ENCODE measurements at places on chromosomes 2 and 18.
A peak's percentile ranks its signal among the peaks of the same experiment; 100 is the strongest.

GRCh38 chr18:9825571-9826073, 60.2 kb upstream of the TXNDC2 start:
- no peak for DNase-seq

DNA sequence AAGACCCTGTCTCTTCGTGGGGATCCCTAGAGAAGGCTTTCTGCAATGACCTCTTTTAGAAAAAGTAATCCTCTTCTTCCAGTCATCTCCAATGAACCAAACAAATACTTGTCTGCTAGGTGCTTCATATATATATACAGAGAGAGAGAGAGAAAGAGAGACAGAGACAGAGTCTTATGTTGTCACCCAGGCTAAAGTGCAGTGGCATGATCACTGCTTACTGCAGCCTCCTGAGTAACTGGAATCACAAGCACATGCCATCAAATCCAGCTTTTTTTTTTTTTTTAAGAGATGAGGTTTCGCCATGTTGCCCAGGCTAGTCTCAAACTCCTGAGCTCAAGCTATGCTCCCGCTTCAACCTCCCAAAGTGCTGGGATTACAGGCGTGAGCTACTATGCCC, 18.6 kb upstream of the PKDCC start:
- DNase-seq: no peak

DNA sequence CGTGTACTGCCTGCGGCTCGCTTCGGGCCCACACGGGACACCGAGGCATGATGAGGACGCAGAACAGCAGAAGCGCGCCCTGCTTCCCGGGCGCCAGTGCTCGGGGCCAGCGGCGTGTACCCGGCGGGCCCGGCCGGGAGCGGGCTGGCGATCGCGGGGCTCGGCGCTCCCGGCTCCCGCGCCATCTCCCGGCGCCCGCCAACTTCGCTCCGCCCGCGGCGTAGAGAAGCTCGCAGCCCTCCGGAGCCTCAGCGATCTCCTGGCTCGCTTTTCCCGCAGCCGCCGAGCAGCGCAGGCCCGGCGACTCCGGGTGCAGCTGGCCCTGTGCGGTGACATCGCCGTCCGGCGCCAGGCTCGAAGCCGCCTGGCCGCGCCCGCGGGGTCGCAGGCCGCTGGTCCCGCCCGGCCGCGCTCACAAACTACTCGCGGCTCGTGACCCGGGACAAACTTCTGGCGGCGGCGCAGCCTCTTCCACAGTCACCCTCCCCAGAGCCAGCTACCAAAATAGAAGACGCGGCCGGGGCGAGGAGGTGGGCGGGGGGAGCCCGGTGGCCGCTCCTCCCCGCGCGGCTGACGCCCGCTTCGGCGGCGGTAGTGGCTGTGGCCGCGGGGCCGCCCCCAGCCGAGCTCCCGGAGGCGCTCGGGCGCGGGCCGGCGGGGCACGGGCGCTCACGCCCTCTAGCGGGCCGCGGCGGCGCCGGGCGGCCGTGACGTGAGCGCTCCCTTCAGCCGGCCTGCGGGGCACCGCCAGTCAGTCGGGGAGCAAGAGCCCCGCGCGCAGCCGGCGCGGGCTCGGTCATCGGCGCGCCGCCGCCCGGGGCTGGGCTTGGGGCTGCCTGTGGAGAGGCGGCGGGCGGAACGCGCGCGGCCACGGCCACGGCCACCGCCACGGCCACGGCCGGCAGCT, at the start of gene PTPRM:
Gene PTPRM (plus strand): TSS at position 750 of the 907 bp plus-strand sequence. CDS start 503 bp downstream, outside the sequence.
- no peak for DNase-seq

- DNase-seq: no peak
Measured at GRCh38 chr2:240957656-240958365, 40.6 kb upstream of the SNED1 start.

DNA sequence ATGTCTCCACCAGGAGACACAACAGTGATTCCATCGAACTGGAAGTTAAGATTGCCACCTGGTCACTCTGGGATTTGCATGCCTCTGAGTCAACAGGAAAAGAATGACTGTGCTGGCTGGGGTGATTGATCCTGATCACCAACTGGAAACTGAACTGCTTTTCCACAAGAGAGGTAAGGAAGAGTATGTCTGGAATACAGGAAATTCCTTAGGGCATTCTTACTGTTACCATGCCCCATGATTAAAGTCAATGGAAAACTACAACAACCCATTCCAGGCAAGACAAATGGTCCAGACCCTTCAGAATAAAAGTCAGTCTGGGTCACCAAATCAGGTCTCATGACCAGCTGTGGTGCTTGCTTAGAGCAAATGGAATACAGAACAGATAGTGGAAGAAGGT, 12.0 kb upstream of the DDX1 start:
- DNase-seq: no peak

DNA sequence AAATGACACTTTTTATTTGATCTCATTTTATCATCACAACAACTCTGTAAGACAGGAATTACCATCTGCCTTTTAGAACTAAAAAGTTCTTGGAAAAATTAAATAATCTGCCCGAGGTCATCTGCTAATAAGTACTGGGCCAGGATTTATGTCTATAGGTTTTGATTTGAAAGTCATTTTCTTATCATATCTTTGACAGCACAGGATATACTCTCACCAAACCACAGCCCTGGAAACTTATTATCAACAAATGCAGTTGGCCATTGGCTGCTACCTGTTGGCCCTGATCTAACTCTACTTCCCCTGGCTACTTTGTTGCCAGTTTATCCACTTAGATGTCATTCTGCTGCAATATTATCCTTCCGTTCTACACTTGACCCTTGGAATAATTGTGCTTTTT, 354.6 kb downstream of the RAD51AP2 start:
- no peak for DNase-seq

- DNase-seq: no peak
Measured at GRCh38 chr2:19971691-19972090, 18.2 kb downstream of the WDR35 start.

- DNase-seq: no peak
Measured at GRCh38 chr2:36478332-36478738, 119.6 kb downstream of the FEZ2 start.

DNA sequence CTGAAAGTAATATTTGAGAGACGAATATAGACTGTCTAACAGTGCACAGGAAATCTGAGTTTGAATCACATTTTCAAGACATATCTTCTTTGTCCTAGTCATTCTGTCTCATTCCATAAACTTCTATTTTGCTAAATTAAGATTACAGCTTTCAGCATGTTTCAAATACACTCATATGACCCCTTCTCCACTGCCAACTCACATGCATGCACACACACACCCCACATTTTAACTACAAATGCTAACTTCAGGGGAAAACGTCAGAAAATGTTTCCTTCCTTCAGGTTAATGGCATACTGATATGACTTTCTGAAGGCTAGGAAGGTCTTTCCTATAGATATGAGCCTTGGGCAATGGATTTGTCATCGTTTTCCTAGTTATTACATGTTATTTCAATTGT, 373.7 kb downstream of the RBM43 start:
- DNase-seq: no peak

- no peak for DNase-seq
Measured at GRCh38 chr2:128258218-128258617, 60.5 kb downstream of the HS6ST1 start.

DNA sequence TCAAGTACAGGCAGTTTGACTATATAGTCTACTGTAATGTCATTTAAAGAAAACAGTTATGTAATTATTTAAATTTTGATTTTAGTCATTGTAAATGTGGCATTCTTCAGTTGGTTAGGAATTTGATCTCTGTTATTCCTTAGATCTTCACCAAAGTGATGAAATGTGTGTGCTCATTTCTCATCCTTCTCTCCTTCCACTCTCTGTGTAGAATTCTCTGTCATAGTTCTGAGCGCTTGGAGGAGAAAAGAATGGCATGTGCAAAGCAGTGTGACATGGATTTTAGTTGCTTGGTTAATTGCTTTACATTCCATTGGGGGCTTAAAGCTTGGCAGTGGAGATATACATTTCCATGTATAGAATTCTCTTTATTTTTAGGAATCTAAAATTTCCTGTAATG, 14.8 kb downstream of the PIK3C3 start:
- DNase-seq: no peak

- DNase-seq: no peak
Measured at GRCh38 chr2:208366215-208367127, 40.1 kb upstream of the PTH2R start.

DNA sequence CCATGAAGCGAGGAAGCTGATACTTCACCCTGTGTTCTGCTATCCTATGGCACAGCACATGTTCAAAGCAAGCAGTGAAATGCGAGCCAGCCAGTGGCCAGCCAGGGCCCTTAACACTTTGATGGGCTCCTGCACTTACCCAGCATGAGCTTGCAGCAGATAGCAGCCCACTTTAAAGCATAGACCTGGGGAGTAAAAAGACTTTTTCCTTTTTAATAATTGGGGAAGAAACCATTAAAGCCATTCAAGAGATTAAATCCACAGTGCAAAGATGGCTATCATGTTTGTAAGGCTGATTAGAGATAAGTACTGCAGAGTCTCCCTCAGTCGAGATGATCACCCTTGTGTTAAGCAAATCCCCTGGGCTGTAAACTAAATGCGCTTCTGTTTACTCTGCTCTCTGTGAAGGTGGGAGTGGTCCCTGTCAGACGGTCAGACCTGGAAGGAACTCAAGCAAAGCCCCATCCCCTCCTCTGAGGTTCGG, 15.7 kb downstream of the CCBE1 start:
- no peak for DNase-seq

DNA sequence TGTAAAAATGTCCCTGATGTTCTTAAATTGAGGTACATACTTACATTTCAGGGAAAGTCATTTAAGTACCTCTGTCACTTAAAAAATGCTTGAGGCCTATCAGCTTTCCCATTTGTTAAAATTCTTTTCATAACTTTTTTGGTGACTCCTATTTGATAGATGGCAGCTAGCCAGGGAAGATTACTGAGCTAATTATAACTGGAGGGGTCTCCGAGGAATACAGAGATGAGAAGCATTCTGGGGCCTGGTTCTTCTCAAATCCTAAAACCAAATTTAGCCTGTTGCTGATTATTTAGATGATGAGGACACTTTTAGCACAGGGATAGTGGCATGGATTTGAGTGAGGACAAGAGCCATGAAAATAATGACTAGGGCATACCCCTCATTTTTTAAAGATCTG, 4.8 kb downstream of the UGP2 start:
- no peak for DNase-seq

DNA sequence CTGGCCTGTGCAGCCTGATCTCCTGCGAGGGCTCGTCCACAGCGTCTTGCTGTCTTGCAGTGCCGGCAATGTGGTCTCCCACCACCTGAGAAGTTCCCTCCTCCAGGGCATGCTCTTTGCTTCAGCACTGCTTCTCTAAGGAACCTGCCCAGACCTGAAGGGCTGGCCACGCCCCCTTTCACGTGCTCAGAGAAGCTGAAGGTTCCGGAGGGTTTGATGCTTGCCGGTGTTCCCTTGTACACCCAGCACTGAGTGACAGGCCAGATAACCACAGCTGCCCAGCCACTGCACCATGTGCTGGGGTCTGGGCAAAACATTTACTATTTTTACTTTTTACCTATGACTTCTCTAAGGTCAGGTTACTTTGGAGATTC, 1.7 kb upstream of the POLR2D start:
- peak; percentile 45 for DNase-seq

DNA sequence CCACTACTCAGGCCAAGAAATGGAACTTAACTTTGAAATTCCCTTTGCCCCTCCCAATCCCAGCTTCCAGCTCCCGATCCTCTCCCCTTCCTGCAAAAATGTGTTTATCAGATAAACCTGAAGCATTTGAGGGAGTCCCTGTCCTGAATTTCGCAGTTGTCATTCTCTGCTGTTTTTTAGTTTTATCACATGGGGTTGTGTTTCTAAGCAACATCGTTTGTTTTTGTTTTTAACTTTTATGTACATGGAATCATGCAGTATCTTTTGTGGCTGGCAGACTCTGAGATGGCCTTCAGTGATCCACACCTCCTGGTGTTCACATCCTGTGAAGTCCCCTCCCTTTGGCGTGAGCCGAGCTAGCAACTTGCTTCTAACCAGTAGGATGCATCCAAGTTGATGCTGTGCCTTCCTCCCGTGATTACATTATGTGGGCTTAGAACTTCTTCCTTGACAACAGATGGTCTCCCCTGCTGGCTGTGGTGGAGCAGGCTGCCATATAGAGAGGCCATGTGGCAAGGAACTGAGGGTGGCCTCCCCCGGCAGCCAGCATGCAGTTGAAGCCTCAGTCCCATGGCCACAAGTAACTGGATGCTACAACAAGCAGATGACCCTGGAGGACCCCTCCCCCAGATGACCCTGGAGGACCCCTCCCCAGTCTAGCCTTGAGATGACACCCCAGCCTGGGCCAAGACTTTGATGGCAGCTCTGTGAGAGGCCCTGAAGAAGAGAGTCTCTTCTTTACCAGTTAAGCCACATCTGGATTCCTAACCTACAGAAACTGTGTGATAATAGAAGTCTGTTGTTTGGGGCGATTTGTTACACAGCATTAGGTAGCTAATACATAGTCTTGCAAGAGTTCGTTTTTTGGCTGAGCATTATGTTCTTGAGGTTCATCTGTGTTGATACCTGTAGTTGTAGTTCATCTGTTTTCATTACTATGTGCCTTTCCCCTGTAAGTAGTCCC, 27.7 kb downstream of the SH3BP4 start:
- no peak for DNase-seq

GRCh38 chr2:65479524-65479923, 47.1 kb upstream of the SPRED2 start:
- no peak for DNase-seq

GRCh38 chr2:178830451-178830850, 23.2 kb upstream of the TTN start:
- no peak for DNase-seq

DNA sequence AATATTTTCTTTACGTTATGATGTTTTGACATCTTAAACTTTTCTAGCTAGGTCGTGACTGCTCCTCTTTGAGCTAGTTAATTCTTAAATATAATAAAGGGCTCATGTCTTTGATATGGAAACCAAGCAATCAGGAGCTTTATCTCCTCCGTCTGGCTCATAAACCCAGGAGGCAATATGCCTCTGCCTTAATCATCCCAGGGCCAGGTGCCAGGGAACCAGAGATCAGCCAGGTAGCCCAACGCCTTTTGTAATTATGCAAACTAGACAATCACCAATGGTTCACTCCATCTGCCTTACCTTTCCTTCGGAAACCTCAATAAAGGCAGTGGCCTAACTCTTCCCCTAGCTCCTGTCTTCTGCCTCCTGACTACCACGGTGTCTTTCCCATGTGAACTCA, 213.7 kb downstream of the KCNJ3 start:
- DNase-seq: no peak

GRCh38 chr2:237060534-237061312, 25.0 kb upstream of the COPS8 start:
- no peak for DNase-seq

Measured in stimulated activated CD8-positive, alpha-beta memory T cell treated with anti-CD3 and anti-CD28 coated beads, Interleukin-2, amount 100 ng/mL, for 1 hour (primary cell).